Fibroblast of the conjunctiva (primary cell): ENCODE measurements at places on chromosomes 4 and X.
A peak's percentile ranks its signal among the peaks of the same experiment; 100 is the strongest.

DNA sequence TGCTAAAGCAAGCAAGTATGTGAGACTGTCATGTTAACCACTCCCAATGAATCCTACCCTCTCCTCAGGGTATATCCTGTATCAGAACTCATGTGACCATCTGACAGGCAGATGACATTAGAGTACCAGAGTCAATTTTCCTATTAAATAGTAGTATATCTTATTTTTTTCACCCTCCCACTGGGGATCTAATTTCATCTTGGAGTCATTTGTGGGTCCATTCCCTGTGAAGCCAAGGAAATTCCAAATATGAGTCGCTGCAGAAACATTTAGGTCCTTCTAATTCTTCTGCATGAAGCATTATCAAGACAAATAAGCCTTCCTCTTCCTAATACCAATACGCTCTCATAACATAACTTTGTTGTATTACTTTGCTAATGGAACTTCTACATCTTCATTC is 52.2 kb upstream of the BLTP1 start:
- DNase-seq, result no peak

- no peak for DNase-seq
These were observed 918.6 kb upstream of the PABPC4L start for GRCh38 chr4:135120195-135120594.

DNA sequence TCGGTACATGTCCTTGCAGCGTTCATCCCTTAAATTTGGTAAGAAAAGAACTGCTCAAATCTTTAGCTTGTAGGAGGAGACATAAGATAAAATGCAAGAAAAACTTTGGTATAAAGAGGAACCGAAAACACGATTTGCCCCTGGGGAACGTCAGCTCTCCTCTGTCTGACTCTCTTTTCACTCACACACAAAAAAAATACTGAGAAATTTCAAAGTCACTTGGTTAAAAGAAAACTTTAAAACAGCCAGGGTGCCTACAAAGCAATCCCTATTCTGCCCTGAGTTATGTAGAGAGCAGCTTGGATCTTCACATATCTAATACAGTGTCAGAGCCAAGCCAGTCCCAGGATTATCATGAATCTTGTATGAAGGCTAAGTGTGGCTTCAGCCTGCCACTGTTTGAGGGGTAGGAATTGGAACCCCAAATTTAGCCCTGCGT is 248.5 kb upstream of the CXXC4 start:
- DNase-seq, result no peak

- peak; percentile 63 for DNase-seq
These were observed 53.3 kb upstream of the LAS1L start for GRCh38 chrX:65587616-65588526.

DNA sequence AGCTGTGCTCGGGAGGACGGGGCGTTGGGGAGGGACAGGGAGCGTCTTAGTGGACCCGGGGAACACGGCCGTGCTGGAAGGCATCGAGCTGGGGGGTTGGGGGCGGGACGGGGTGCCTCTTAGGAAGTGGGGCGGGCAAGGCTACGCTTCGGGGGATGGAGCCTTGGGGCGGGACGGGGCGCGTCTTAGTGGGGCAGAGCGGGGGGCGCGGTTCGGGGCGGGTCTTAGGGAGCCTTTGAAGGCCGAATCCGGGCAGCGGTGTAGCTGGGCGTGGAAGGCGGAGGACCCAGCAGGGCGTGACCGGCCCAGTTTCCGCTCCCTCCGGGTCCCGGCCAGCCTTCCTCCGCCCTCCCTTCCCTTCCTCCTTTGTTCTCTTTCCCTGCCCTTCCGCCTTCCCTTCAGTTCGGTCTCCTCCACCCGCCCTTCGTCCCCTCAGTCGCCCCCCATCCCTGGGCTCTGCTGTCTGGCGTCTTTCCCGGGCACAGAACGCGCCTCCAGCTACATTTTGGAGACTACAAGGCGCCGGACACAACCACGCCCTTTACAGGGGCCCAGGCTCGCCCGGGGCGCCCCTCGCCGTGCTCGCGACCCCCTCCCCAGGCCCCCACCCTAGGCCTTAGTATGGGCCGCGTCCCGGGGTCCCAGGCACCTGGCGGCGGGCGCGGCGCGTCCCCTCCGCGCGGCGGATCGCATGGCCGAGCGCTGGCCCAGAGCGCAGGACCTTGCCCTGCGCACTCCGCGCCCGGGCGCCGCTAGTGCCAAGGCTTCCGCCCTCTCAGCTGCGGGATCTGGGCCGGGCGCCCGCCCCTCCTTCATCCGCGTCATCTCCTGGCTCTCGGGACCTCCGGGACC is at the start of gene ARSD:
TSS of gene ARSD (minus strand) at position 757 of the 852 bp plus-strand sequence. CDS start at position 693, 64 bp downstream.
- DNase-seq, result peak; percentile 95

GRCh38 chr4:14908635-14909034 is 93.6 kb upstream of the CPEB2 start:
- DNase-seq, result no peak

GRCh38 chrX:70442224-70442623 is 2.4 kb upstream of the DLG3 start:
- no peak for DNase-seq

- DNase-seq, result no peak
These were observed 176.5 kb downstream of the QDPR start for GRCh38 chr4:17335371-17335770.

- DNase-seq, result no peak
These were observed 9.9 kb downstream of the ASMTL start for GRCh38 chrX:1442724-1443367.

GRCh38 chrX:118116713-118117550 is at the start of gene KLHL13:
Gene KLHL13, minus strand, starts transcription at chrX:118116810. Its CDS starts 88,337 bp downstream, at chrX:118028473.
- no peak for DNase-seq

GRCh38 chr4:85522277-85522676 is 47.3 kb downstream of the ARHGAP24 start:
- DNase-seq, result no peak

DNA sequence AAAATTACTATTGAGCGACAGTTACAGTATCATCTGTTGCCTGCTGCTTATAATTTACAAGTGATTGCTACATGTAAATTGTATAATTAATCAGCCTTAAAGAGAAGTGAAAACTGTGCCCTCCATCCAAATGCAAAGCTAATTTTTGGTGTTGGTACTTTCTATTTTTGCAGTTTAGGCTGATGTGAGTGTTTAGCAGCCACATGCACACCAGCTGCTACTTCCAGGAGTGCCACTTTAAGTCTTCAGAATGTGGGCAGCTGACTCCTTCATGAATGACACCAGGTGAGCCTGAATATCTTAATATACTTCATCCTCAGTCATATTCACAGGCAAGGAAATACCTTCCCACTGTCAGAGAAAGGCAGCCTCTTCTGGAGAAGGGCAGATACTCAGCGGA is 149.8 kb upstream of the RASGEF1B start:
- DNase-seq, result no peak

GRCh38 chr4:163003979-163004378 is 162.7 kb downstream of the NAF1 start:
- DNase-seq, result no peak

- DNase-seq, result no peak
These were observed 170.2 kb downstream of the PPP3CA start for GRCh38 chr4:101177154-101177553.

DNA sequence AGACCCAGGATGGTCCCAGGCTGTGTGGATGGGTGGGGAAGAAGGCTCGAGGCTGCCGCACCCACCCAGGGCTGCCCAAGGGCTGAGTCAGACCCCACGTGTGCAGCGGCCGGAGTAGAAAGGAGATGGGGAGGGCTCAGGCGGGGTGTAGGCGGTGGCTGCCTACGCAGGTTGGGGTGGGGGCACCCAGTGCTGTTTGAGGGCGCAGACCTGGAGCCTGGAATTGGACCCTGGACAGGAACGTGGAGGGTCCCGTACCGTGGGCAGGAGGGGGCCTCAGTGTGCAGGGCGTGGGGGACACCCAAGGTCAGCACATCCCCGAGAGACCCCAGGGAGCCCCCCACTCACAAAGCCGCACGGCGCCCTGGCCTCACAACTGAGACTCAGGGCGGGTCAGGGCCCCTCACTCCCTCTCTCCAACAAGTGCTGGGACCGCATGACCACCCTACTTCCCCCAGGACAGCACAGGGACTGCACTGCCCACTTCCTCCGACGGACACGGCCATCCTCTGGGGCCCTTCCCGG is 79.9 kb downstream of the FAM53A start:
- no peak for DNase-seq

- DNase-seq, result no peak
These were observed 153.6 kb downstream of the SOWAHB start for GRCh38 chr4:76744241-76744921.

DNA sequence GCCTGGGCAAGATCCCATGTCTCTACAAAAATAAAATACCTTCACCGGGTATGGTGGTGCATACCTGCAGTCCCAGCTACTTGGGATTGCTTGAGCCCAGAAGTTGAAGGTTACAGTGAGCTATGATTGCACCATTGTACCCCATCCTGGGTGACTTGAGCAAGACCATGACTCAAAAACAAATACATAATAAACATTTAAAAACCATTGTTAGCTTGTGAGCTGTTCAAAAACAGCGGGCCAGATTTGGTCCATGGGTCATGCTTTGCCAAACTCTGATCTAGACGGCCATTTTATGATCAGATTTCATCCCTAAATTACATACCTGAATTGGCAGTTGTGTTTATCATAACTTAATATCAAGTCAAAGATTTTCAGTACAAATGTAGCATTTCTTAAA is 76.0 kb upstream of the GPM6B start:
- DNase-seq, result no peak

DNA sequence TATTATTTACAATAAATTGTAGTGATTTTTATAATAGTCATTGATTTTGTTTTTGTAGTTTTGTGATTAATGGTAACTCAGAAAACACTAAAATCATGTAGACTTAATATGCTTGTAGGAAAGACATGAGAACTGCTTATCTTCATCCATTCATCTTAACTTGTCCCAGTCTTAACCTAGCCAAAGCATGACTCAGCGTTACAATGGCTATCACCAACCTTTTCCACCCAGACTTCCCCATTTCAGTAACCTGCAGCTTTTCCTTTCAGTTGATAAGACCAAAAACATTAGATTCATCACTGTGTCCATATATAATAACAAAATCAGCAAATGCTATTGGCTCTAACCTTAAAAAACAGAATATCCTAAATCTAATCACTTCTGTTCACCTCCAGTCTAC is 106.2 kb upstream of the KLF8 start:
- no peak for DNase-seq

- no peak for DNase-seq
These were observed 23.1 kb downstream of the MSL3 start for GRCh38 chrX:11781133-11781532.

GRCh38 chrX:130416785-130417184 is 15.0 kb downstream of the RBMX2 start:
- no peak for DNase-seq

GRCh38 chrX:25968920-25969319 is 169.2 kb upstream of the MAGEB18 start:
- peak; percentile 4 for DNase-seq

- DNase-seq, result peak; percentile 22
These were observed 48.3 kb upstream of the WDR1 start for GRCh38 chr4:10164877-10165283.

GRCh38 chr4:145528601-145529000 is 46.9 kb downstream of the SMAD1 start:
- no peak for DNase-seq

- DNase-seq, result no peak
These were observed 801.4 kb upstream of the GRID2 start for GRCh38 chr4:91502365-91502764.

DNA sequence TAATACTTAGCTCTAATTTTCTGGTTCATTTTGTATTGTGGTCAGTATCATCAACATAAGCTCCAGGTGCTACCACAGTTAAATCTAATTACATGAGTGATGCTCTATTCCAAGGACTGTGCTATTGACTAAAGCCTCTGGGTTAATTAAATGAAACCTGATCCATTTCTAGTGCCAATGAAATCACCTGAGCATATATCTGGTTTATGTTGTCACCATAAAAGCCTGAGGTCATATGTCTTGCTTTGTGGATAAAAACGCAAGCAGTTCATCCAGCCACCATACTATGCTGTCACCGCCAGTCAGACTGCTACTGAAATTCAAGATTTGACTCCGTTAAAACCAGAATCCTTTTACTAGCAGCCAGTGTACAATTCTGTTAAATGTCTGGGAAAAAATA is 64.2 kb upstream of the ZNF518B start:
- no peak for DNase-seq

- no peak for DNase-seq
These were observed 514.0 kb upstream of the DIAPH2 start for GRCh38 chrX:96170626-96171025.

DNA sequence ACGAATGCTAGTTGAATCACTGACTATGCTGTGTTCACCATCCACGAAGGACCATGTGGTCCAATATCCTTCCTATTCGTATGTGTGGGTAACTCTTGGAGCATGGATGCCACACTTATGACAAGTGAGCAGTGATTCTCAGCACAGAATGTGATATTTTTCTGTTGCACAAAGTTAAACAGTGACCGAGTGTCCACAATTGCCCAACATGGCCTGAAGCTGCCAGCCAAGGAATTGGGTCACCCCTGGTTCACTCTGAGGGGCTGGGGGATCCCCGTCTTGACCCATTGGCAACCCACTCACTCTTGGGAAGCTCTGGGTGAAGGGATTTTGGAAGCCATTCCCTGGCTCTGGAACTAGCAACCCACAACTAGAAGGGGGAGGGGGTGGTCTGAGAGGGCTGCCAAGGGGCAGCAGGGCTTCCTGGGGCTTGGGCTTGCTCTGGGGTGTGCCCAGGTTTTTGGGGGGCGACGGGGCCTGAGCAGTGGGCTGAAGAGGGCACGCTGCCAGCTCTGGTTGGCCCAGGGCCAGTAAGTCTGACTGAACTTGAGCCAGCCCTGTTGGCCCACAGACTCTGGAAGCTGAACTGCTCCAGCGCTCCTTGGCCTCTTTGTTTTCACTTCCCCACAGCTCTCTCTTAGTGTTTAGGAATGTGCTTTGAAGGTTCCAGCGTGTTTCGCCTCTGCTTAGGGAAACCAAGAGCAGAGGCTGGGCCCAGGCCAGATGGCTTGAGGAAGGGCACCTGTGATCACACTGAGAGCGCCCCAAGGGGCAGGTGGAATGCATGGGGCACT is 43.1 kb upstream of the BCOR start:
- DNase-seq, result no peak

DNA sequence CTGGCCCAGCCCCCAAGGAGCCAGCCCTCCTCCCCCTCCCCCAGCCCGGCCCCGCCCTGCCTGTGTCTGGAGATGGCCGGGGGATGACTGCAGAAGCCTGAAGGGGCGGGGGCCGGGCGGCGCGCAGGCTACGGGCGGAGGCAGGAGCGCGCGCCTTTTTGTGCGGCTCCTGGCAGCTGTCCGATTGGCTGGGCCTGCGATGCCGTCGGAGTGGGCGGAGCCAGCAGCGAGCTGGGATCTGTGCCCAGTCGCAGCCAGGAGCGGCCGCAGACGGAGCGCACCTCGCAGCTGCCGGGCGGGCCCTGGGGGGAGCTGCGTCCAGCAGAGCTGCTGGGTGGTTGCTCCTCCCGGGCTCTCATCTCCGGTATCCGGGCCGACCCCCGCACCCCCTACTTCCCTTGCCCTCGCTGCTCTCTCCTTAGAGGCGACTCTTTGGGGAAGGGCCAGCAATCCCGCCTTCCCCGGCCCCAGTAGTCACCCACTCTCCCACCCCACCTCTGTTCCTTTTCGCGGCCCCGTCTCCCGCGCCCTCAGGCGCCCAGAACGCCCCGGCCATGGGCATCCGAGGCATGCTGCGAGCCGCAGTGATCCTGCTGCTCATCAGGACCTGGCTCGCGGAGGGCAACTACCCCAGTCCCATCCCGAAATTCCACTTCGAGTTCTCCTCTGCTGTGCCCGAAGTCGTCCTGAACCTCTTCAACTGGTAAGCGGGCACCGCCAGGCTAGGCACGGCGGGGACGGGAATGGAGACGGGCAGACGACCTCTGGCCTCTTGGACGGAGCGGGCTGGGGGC is at the start of gene GABRQ:
TSS of gene GABRQ (plus strand) at position 247 of the 794 bp plus-strand sequence. CDS start at position 555, 308 bp downstream.
- DNase-seq, result peak; percentile 0
